Suppressor macrophage treated with lipopolysaccharide for 4 hours (primary cell): ENCODE measurements at places on chromosomes 3 and 15.

GRCh38 chr3:71583566-71584393 lies at the start of gene FOXP1:
Gene FOXP1, minus strand, starts transcription at chr3:71583728. Its CDS starts 385,347 bp downstream, at chr3:71198381.
- peak; percentile 63 for DNase-seq

- no peak for DNase-seq
Measured at GRCh38 chr15:83243634-83244033, 36.0 kb upstream of the HDGFL3 start.

- no peak for DNase-seq
Measured at GRCh38 chr15:94122516-94122915, 108.8 kb upstream of the MCTP2 start.

DNA sequence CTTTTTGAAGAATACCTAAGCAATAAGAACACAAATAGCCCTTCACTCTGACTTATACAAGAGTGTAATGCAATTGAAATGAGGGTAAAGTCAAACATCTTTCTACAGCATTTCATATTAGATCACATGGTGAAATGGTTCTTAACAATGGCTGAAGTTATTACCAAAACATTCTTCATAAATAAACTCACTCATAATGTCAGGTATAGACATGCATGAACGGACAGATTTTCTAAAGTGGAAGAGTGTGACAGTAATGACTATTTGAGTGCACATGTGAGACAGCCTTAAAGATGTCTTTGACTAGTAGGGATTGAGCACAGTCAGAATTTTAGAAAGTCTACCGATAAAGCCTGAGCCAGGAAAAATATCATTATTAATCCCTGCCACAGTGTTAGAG lies 471.0 kb downstream of the ZPLD1 start:
- DNase-seq = no peak

- no peak for DNase-seq
Measured at GRCh38 chr3:25397150-25397549, 30.9 kb upstream of the RARB start.

- peak; percentile 77 for DNase-seq
Measured at GRCh38 chr15:57732526-57733331, 26.2 kb downstream of the POLR2M start.

DNA sequence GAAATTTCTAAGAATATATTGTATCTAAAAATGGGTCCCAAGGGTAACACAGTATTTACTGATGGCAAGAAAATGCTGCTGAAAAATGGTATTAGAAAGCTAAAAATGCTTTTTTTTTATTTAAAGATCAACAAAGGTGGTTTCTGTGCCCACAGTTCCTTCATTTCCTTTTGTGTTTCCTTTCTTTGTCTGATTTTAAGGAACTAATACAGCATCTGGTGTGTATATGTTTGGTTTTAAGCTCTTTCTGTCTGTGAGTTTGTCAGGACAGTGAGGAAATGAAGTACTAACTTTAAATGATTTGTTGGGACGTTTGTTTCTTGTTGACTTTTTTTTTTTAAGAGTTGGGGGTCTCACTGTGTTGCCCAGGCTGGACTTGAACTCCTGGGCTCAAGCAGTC lies 38.2 kb downstream of the RASA2 start:
- no peak for DNase-seq

- no peak for DNase-seq
Measured at GRCh38 chr3:21562243-21562642, 188.8 kb downstream of the ZNF385D start.

DNA sequence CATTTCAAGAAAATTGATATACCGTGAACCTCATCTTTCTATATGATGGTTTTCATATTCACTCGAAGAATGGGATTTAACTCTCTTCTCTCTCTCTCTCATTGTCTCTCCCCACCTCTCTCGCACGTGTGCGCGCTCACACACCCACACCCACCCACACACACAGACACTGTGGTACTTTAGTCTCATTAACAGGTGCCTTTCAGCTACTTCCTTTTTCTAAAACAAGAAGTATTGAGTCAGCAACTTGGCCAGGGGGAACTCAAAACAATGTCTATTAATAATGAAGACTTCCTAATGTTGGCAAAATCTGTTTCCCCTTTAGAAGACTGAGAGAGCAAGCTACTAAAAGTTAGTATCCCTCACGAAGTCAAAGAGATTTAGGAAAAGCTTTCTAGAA lies 150.7 kb downstream of the TMCO5A start:
- DNase-seq = peak; percentile 60

DNA sequence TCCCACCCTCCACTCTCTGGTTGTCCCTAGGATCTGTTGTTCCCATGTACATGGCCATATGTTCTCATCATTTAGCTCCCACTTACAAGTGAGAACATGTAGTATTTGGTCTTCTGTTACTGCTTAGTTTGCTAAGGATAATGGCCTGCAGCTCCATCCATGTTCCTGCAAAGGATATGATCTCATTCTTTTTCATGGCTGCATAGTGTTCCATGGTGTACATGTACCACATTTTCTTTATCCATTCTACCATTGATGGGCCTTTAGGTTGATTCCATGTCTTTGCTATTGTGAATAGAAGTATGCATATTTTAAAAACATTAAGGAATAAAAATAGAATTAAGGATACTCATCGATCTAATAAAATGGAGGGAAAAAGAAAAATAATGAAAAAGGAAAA lies 278.4 kb downstream of the MBNL1 start:
- no peak for DNase-seq

DNA sequence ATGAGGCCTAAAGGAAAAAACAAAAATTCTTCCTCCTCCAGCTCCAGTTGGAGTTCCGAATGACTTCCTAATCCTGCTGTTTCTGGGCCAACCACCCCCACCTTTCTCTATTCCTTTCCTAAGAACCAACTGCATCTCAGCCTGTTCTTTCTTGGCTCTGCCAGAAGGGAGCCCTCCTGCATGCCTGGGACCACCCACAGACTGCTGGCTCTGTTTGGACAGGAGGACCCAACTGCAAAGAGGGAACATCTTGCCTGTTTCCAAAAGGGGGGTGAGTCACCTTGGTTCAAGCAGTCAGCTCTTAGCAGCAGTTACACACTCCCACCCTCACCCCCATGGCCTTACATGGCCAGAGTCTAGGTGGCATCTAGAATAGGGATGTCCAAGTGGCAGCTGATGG lies 116.0 kb upstream of the PRICKLE2 start:
- no peak for DNase-seq

GRCh38 chr3:107025961-107026360 lies 351.3 kb upstream of the CCDC54 start:
- DNase-seq = no peak

- DNase-seq = no peak
Measured at GRCh38 chr15:49370782-49371181, 52.3 kb upstream of the FGF7 start.

DNA sequence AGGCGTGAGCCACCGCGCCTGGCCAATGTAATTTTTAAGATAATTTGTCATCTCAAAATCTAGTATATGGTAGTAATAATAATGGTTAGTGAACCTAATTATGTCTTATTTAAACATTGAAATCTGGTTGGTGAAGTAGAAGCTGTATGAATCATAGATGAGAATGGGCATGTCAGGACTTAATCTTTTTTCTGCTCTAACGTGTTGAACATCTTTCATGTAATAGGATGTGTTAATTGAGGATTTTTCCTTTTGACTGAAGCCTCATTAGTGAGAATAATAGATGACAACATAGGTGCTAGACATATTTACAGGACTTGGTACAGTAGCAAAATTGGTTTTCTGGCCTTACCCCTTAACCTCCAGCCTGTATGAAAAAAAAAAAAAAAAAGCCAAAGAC lies 835.6 kb downstream of the IGSF11 start:
- no peak for DNase-seq

DNA sequence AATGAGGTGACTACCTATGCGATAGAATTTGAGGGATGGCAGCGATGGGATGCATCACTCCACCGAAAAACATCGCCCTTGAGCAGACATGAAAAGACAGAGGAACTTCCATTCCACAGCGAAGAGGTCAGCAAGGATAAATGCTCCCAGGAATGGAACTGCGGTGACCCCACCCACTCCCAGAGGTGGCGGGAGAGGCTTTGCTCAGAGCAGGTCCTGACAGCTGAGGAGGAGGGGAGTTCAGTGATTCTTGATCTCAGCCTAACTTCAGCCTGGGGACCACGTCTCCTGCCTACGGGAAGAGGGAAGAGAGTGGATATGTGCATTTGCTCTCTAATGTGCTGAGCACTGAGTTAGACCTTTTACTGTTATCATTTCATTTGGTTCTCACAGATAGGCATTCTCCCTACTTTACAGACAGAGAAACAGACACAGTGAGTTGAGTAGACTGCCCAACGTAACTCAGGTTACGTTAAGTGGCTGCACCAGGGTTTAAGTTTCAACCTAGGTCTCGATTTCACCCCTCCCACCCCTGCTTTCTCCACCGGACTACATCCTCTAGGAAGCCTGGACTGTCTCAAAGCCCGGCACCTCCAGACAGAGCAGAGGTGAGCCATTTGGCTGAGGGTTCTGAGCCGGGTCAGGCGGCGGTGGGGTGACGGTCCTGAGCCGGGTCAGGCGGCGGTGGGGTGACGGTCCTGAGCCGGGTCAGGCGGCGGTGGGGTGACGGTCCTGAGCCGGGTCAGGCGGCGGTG lies 170.0 kb downstream of the RAB11A start:
- DNase-seq = no peak

DNA sequence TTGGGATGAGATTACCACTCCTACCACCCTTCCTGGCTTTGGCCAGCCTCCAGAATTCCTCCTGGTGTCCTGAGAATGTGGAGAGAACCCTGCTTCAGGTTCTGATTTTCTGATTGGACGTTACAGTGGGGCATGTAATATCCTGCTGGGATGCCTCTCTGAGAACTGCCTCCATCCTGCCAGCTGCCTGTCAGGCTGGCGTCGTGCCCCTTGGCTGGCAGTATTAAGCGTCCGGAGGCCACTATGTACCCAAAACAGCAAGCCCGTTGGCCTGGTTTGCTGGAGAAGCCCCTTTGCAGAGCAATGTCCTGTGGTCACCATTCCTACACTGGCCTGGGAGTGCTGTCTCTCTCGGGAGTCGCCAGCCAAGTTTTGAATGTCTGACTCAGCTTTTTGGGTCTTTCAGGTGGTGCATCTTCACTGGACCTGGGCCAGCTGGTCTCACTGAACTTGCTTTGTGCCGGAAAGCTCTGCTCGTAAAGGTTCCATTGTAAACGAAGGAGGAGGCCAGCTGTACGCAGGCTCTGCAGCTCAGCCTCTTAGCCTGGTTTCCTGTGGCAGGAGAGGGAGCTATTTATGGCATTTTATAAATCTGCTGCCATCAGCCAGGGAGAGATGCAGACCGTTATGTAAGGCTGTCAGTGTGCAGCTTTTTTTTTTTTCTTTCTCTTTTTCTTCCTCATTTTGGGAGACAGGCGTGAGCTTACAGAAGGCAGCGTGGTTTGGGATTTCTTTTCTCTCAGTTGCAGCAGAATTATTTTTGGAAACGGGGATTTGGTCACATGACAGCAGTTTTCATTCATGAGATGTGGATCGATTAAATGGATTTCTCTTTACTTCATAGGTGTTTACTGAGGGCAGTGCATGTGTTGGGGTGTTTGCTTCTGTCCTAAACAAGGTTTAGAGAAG lies 19.0 kb upstream of the TRAK1 start:
- peak; percentile 39 for DNase-seq

- peak; percentile 79 for DNase-seq
Measured at GRCh38 chr3:117997201-117998049, 1037.2 kb downstream of the IGSF11 start.

- peak; percentile 10 for DNase-seq
Measured at GRCh38 chr3:176663837-176664831, 533.1 kb downstream of the TBL1XR1 start.

- peak; percentile 30 for DNase-seq
Measured at GRCh38 chr3:51391566-51392354, 675 bp downstream of the RBM15B start.

DNA sequence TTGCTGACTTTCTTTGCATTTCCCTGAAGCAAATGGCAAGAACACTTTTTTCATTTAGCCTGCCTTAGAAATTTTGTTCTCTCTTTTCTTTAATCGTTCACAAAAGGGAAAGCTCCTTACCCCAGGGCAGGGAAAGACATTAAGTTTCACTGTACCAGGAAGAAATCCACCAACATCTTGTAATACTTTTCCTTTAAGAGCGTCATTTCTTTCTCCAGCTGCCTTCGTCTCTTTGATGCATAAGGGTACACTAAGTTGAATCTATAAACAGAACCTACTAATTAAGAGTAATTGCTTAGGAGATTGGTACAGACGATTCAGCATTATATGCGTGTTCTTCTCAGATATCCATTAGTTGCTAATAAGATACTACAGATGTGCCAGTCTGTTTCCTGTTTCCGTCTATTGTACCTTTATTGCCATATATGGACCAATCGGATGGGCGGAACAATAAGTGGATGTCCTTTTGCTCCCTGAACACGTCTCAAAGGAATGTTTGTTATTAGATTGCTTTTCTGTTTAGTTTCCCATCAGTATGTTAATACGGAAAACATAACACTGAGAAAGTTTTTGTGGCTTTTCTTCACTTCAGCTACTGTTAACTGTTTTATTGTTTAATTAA lies 276.7 kb upstream of the RARB start:
- DNase-seq = no peak

GRCh38 chr3:133476971-133477375 lies 77.1 kb downstream of the BFSP2 start:
- no peak for DNase-seq

DNA sequence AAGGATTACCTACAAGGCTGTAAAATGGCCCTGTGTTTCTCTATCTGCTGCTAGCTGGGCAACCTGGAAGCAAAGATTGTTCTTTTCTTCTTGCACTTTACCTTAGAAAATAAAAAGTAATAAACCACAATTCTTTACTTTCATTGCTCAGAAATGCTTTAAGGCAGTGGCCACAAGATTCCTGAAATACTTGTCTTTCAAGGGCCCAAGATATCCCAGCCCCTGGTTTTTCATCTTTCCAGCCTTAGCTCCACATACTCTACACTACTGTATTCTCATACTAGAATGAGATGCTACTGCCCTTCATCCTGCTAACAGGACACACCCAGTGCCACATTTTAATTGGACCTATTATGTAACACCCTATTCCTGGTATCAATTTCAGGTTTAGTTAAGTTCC lies 78.9 kb downstream of the GTF2E1 start:
- no peak for DNase-seq

GRCh38 chr15:38242055-38242454 lies 10.6 kb upstream of the SPRED1 start:
- peak; percentile 42 for DNase-seq

GRCh38 chr15:34941831-34942230 lies 27.7 kb downstream of the AQR start:
- no peak for DNase-seq

DNA sequence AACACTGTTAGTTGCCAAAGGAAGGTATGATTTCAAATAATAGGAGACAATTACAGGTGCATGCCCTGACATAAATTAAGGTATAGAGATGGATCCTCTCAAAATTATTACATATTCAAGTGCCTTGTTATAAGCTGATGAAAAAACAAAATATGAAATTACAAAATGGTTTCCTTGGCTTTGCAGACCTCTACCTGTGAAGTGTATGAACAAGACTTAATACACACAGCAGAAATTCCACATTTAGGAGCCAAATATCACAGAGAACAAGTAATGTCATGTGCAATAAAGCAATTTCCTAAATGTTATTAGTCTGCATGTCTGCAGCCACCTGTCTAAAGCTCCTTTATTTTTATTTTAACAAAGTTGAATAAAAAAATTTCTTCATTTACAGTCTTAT lies 151.5 kb downstream of the ALCAM start:
- no peak for DNase-seq

- no peak for DNase-seq
Measured at GRCh38 chr3:145286937-145287336, 874.0 kb downstream of the PLOD2 start.

GRCh38 chr3:108322352-108322751 lies 26.0 kb downstream of the HHLA2 start:
- peak; percentile 30 for DNase-seq
